ENCODE measurements at places on chromosomes 16 and 17.

GRCh38 chr16:273547-274421 is 2.0 kb downstream of the RGS11 start:
- no peak for DNase-seq

DNA sequence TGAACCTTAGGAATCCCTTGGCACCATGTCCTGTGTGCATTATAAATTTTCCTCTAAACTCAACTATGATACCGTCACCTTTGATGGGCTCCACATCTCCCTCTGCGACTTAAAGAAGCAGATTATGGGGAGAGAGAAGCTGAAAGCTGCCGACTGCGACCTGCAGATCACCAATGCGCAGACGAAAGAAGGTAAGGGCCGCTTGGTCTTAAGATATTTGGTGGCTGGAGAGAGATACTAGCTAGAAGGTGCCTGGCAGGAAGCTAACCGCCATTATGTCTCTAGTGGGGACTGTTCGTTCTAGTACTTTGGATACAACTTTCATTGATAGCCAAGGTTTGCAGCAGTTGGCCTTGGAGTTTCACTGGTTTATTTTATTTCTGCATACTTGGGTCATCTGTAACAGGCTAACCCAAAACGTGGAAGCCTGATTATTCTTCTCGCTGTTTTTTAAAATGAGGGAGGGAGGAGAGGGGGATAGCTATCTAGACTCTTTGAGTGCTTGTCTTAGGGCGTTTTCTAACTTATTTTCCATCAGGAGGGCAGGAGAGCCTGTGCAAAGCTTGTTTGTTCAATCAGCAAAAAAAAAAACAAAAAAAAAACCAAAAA is 1.3 kb downstream of the RBBP6 start:
- no peak for DNase-seq

GRCh38 chr17:18017958-18018357 is 21.0 kb downstream of the ATPAF2 start:
- no peak for DNase-seq

DNA sequence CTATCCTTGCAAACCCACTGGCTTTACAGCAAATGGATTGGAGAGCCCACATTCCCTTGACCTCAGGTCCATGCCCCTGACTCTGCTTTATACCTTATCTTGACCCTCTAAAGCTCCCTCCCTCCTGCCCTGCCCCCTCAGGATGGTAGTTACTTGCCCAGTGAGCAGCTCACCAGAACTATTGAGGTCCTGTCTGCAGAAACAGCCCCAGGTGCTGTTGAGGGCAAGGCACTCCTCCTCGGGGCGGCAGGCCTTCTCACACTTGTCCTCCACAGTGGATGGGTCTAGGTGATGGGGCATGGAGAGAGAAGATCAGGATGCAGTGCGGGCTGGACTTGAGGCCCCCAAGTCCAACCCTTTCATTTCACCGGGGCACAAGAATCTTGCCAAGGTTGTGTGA is 4.6 kb downstream of the GP2 start:
- DNase-seq = no peak

DNA sequence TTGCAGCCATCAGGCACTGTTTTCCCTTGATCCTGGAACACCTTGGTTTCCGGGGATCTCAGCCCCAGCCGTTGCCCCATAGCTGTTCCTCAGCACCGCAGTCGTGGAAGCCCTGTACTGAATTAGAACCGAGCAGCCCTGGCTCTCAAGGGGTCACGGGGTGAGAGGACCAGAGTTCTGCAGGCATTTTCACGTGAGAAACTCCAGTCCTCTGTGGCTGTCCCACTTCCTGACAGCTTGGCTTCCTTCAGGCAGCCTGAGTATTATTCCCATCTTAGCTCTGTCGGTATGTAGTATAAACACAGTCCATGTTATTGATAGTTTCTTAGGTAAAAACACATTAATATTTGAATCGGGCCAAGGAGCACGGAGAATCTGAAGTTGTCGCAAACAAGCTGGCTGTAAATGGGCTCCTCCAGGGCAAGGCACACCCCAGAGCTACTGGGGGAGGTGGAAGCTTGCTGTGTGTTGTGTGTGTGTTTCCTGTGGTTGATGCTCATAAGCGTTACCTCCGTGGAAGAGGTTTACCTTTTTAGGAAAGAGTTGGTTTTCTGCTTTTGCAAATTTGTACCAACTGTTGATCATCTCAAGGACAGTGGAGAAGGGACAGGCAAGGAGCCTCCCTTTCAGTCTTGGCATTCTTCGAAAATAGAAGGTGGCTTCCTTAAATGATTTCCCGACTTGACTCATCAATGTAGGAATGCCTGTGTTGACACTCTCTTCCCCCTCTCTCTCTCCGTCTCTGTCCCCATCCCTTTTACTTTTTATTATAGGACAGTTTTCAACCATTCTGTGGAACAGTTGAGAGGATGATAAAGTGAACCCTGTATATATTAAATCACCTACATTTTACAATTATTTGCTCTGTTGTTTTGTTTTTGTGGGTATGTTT is 208.9 kb upstream of the CHMP6 start:
- DNase-seq = no peak

DNA sequence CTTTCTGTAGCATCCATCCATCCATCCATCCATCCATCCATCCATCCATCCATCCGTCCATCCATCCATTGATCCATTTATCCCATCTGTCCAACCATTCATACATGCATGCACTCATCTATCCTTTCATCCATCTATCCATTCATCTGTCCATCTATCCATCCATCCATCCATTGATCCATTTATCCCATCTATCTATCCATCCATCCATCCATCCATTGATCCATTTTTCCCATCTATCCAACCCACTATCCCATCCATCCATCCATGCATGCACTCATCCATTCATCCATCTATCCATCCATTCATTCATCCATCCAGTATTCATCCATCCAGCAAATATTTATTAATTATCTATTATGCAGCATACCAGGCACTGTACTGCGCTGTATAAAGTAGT is 34.8 kb downstream of the IRX5 start:
- DNase-seq = no peak

DNA sequence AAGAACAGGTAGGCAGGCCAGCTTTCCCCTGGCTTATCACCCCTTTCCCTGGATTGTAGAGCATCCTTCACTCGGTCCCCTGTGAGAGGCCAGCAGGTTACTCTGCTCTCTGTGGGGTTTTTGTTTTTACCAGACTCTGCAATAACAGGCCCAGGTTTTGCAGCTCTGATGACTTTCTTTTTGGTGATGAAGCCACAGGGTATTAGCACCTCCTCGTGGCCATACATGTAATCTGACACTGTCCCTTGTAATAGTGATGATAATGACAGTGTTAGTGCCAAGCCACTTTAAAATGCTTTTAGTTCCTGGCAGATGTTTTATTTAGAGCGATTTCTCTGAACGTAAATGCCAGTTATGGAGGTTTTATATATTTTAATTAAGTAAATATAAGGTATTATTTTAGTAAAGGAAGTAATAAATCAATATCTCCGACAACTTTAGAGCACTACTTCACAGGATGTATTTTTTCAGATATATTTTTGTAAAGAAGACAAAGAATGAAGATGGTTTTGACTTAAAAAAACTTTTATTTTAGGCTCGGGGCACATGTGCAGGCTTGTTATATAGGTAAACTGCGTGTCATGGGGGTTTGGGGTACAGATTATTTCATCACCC is 38.0 kb upstream of the CPHXL start:
- DNase-seq = peak; percentile 46

DNA sequence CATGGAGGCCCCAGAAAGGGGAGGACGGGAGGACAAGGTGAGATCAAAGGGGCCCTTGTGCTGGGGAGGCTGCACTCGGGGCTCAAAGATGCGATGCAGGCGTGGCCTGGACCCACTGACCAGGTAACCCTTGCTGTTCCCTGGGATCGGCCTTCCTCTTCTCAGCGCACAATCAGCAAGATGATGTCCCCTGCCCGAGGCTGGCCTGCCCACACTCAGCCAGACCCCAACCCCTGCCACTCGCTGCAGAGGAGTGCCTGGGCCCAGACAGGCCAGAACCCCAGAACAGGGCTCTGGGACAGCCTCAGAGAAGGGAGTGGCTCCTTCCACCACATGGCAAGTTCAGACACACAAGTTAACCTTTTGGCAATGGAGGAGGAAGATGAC is 14.8 kb downstream of the KIFC3 start:
- no peak for DNase-seq

DNA sequence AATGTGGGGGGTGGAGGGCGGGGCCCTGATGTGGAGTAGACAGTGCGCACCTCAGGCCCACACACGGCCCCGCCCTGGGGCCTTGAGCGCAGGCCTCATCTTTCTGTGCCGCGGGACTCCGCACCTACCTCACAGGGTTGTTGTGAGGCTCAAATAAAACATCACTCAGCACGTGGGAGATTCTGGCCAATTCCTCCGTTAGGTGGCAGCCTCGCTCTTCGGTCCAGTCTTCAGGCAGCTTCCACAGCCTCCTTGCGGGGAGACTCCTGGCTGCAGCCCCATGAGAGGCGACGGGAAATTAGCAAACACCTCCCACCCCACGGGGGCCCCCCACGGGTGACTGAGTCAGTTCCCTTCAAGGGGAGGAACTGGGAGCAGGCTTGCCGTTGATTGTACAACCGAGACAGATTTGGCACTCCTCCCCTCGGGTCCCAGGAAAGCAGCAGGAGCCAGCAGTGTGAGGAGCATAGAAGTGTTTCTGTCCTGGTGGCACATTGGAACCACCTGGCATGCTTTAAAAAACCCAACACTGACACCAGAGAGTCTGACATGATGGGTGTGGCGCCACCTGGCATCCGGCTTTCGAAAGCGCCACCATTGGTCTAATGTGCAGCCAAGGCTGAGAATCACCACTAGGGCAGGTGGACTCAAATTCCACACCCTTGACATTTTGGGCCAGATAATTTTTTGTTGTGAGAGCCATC is 7.6 kb downstream of the MRM1 start:
- no peak for DNase-seq

DNA sequence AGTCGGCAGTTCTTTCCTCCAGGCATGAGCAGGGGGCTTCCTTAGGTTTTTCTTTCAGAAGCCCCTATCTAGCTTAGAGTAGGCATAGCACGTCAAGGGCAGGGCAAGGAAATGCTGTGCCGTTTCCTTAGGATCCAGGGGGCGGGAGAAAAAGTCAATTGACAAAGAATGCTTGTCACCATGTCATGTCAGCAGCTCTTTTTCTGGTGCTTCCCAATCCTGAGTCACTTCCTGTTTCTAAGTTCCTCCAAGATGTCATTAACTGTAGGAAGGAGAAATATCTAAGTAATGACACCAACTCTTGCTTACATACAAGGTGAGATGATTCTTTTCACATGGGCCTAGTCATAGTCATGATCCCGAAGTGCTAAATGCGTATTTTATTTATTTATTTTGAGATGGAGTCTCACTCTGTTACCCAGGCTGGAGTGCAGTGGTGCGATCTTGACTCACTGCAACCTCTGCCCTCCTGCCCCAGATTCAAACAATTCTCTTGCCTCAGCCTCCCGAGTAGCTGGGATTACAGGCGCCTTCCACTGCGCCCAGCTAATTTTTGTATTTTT is 35.2 kb downstream of the GJC1 start:
- no peak for DNase-seq

- no peak for DNase-seq
Measured at GRCh38 chr17:44830359-44831288, 537 bp upstream of the GJC1 start.

DNA sequence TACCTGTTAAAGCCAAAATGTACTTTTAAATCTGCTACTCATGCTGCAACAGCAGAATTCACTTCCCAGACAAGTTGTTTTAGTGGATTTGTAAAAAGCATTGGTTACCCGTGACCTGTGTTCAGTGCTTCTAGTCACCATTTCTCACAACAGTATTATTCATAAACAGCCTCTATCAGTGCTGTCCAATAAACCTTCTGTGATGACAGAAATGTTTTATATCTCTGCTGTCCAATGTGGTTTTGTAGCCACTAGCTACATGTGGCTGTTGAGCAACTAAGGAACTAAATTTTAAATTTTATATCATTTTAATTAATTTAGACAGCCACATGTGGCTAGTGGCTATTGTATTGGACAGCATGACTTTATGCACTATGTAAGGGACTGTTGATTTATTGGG is 12.6 kb downstream of the MAP3K3 start:
- DNase-seq = no peak

GRCh38 chr17:38447502-38448085 is 19.3 kb downstream of the ARHGAP23 start:
- no peak for DNase-seq

GRCh38 chr17:67280279-67280678 is 35.3 kb upstream of the HELZ start:
- no peak for DNase-seq

DNA sequence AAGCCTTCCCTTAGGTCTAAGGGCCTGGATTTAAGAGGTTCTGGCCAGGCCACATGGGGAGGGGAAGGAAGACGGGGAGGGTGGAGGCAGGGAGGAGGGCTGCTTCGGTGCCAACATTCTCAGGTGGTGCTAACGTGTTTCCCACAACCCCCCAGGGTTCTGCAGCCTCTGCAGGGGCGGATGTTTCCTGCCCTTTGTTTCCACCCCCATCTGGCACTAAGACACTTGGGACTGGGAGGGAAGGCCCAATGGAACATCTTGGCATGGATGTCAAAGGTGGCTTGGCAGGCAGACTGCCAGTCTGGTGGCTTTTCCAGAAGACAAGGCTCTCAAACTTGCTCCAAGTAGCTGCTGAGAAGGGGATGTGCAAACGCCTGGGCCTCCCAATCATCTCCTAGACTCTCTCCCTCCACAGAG is 12.7 kb downstream of the HIC1 start:
- no peak for DNase-seq

DNA sequence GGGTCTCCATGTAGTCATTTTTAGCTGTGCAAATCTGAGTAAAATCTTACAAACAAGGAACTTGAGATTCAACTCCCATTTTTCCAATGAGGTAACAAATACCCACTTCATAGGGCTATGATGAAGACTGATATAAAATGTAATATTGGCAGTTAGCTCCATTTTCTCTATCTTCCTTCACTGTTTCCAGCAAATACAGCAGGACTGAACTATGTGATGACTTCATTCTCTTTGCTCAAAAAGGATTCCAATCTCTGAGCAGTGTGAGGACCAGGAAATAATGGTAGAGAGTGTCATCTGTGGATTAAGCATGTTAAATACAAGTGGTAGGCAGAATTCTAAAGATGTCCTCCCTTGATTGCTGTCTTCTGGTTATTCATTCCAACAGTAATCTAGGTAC is 18.3 kb downstream of the RND2 start:
- no peak for DNase-seq

- no peak for DNase-seq
Measured at GRCh38 chr17:29091606-29092289, 48.8 kb downstream of the PIPOX start.

DNA sequence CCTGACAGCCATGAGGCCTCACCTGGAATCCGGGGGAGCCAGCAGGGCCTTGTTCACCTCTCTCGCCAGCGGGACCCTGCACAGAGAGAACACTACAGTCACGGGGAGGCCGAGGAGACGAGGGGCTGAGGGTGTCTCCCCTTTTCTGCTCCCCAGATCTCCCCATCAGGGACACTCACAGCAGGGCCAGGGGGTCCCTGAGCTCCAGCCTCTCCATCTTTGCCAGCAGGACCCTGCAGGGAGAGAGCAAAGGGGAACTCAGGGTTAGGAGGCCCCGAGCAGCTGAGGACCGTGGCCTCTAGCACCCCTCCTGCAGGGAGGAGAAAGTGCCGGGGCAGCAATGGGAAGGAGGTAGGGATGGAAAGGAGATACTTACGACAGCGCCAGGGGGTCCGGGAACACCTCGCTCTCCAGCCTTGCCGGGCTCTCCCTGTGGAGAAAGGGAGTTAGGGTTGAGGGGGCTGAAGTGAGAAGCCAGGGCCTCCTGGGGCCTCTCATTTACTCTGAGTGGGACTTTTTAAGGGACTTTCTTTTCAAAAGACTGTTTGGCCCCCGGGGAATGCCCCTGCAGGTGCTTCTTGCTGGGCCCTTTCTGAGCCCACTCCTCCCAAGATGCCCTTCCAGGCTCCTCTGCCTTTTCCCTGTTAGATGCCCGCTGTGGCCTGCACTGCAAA is 8.7 kb downstream of the COL1A1 start:
- DNase-seq = no peak
